Cortex of kidney (tissue), 1 donor: ENCODE measurements at places on chromosomes 11 and 22.

GRCh38 chr11:12968101-12968500 lies 41.0 kb upstream of the RASSF10 start:
- no peak for DNase-seq

DNA sequence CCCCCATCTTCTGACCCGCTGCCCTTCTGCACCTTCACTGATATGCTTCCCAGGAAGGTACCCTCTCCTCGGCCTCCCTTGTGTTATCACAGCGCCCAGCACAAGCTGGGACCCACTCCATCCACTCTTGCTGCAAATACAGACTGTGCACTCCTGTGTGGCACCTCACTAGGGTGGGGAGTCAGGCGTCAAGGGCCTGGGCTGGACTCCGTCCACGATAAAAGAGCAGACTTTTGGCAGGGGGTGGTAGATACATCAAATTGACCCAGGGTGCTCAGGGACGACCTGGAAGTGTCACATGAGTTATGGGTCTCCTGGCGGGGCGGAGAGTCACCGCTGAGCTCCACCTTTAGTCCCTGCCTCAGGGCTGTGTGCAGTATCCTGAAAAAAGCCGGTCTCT lies 908 bp downstream of the TRPM5 start:
- DNase-seq: no peak

- DNase-seq: no peak
These were observed 32.2 kb upstream of the GAB2 start for GRCh38 chr11:78449866-78450265.

DNA sequence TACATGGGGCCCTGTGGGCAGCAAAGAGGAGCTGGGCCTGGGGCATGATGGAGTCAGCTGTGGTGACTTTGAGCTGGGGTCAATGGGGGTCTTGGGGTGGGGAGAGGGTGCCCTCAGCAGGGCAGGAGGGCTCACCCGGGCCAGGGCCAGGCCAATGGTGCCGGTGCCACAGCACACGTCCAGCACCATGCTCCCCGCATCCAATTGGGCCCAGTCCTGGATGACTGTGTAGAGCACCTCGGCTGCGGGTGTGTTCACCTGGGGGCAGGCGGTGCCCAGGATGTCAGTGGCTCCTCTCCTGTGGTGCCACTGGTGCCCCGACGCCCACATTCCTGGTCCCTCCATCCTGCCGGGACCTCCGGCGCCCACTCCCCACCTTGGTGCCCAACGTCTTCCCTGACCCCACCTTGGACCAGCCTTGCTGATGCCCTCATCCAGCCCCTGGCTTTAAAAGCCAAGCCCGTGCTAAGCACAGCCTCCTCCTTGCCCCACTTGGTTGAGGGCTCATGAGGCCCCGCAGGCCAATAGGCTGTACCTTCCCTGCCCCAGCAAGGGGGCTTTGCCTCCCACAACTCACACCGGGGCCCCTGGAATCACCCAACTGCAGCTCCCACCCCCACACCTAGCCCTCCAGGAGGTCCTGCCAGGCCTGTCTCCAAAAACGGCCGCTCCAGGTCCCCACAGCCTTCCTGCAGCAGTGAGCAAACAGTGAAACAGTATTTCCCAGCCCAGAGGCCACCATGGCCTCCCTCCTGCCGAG lies 2.2 kb upstream of the RANBP1 start:
- DNase-seq: no peak

GRCh38 chr11:72752088-72752914 lies at the start of gene ARAP1:
ARAP1 (minus strand) TSS chr11:72752408; CDS start chr11:72727128, 25,280 bp downstream.
- no peak for DNase-seq

DNA sequence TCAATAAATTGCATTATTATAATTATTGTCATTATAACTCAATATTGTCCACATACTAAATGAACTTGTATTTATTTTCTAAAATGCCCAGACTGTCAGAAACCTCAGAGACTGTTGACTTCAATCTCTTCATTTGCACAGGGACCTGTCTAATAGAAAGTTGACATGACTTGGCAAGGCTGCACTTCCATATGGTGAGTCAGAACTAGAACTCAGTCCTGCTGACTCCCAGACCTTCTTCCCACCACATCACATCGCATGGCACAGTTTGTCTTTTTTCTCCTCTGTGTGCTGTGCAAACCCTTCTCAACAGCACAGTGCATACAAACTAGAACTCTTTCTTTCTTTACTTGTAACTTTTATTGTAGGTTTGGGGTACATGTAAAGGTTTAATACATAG lies 215.1 kb upstream of the BLID start:
- DNase-seq: no peak

- DNase-seq: no peak
These were observed 381.9 kb downstream of the CADM1 start for GRCh38 chr11:115122274-115122673.

DNA sequence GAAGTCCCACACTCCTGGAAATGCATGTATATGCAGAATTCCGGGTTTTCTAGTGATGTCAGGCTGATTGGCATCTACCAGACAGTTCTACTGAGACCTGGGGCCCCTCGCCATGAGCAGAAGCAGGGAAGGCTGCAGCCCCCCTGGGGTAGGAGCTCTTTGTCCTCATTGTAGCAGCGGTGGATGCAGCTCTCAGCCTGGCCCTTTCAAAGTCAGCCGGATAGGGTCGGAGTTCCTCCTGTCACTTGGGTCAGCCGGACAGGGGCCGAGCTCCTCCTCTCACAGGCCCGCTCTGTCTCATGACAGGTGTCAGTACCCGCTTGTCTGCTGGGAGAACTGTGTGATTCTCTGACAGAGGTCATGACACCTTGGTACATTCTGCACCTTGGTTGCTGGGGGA lies 30.0 kb downstream of the MRGPRD start:
- no peak for DNase-seq

DNA sequence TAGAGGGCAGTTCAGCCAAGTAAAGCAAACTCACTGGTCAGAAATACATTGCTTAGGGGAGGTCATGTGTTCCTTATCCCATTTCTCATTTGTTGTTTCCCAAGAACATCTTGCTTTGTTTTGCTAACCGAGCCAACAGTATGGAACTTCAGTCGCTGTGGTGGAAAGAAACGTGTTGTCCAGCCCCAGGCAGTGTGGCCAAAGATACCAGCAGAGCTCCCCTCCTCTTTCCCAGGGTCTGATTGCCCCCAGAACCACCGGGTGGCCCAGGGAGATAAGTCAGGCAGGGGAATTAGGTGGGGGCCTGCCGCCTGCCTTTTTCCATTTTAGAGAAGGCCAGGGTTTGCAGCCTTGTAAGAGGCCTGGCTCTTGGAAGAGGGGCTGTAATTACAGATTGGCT lies 98.7 kb upstream of the CRYBB3 start:
- no peak for DNase-seq

- DNase-seq: no peak
These were observed 156.2 kb downstream of the TMEM135 start for GRCh38 chr11:87193756-87194470.

GRCh38 chr11:8258289-8258688 lies 5.4 kb downstream of the LMO1 start:
- no peak for DNase-seq

- DNase-seq: no peak
These were observed 4.2 kb upstream of the MPEG1 start for GRCh38 chr11:59216641-59217564.

DNA sequence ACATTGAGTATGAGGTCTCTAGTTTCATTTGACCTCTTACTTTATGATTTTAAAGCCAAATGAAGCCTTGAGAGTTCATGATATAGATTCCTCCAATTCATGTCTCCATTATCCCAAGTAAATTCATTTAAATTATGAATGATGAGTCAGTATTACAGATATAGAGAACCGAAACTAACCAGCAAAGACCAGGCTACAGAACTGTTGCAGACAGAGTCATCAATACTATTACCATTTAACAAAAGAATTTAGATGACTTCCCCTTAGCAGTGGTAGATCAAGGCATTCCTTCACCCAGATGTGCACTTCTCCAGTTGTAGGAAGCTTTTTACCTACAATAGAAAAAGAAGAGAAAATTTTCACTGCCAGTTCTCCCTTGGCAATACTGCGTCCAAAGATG lies 11.8 kb upstream of the CCDC89 start:
- no peak for DNase-seq

- DNase-seq: no peak
These were observed 55.3 kb upstream of the CLTCL1 start for GRCh38 chr22:19346677-19347265.

GRCh38 chr11:33649944-33650343 lies 50.7 kb downstream of the C11orf91 start:
- DNase-seq: no peak

- DNase-seq: no peak
These were observed 28.0 kb downstream of the OR8D1 start for GRCh38 chr11:124285610-124286344.

DNA sequence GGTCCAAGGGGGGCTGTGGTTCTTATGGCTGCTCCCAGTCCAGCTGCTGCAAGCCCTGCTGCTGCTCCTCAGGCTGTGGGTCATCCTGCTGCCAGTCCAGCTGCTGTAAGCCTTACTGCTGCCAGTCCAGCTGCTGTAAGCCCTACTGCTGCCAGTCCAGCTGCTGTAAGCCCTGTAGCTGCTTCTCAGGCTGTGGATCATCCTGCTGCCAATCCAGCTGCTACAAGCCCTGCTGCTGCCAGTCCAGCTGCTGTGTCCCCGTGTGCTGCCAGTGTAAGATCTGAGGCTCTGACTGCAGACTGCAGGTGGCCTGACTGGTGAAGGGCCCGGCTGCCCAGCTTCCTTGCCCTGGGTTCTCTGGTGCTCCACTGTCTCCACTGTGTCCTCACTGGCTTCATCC lies 696 bp downstream of the KRTAP5-5 start:
- DNase-seq: no peak

DNA sequence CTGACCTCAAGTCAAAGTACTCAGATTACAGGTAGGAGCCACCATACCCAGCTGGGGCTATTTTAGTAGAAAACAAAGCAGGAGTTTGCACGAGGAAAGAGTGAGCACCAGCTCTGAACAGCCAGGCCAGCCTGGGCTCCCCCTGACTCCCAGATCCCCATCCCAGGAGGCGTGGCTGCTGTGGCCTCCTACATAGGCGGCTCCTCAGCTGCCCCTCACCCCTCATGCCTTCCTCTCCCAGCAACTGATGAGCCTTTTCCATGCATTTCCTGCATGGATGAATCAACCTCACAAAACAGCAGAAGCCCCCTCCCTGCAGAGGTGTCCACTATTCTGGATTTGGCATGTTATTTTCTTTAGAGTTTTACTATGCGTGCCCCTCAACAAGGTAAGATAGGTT lies 10.5 kb upstream of the FLRT1 start:
- DNase-seq: no peak

DNA sequence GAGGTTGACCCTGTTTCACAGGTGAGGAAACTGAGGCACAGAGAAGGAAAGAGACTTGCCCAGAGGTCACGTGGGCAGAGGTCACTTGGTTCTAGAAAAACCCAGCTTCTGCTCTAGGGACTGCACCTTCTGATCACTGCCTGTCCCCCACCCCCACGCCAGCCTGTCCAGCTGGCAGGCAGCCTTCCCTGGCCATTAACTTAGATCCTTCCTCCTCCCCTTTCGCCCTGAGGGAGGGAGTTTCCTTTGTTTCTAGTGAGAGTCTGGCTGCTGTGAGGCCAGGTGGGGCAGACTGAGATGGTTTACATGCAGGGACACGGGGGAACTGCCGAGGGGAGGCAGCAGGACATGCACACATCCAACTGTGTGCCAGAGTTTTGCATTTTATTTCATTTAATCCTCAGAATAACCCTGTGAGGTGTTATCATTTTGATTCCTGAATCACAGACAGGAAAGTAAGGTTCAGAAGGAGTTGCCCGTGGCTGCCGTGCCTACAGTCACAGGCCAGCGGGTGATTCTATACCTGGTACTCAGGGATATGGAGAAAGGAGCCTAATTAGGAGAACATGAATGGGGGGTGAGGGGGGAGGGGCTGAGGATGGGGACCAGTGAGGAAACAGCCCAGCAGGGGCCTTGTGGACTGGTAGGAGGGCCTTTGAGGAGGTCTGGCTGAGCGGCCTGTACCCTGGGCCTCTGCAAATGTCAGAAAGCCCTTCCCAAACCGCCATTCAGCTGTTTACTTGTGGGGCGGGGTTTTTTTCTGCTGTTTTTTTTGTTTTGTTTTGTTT lies 3.4 kb downstream of the FAM83F start:
- no peak for DNase-seq

DNA sequence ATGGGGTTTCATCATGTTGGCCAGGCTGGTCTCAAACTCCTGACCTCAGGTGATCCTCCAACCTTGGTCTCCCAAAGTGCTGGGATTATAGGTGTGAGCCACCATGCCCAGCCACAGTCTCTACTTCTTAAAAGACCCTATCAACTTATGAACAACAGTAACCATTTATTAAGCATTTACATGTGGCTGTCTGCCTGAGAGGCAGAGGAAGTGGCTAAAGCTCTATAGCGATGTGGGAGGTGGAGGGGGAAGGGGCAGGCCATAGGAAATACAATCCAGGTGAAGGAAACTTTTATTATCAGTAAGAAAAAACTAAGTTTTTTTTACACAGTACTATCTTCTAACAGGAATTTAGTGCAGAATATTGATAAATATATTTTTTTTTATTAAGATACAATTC lies 87.8 kb upstream of the PHOX2A start:
- no peak for DNase-seq

GRCh38 chr22:24086310-24086709 lies 75.2 kb downstream of the CABIN1 start:
- DNase-seq: no peak

DNA sequence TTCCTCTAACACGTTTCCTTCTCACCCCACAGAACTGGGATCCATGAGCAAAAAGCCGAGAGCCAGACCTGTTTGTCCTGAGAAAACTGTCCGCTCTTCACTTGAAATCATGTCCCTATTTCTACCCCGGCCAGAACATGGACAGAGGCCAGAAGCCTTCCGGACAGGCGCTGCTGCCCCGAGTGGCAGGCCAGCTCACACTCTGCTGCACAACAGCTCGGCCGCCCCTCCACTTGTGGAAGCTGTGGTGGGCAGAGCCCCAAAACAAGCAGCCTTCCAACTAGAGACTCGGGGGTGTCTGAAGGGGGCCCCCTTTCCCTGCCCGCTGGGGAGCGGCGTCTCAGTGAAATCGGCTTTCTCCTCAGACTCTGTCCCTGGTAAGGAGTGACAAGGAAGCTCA lies 24.0 kb downstream of the CD5 start:
- no peak for DNase-seq
